ENCODE measurements at places on chromosomes 3 and 15.
A peak's percentile ranks its signal among the peaks of the same experiment; 100 is the strongest.

DNA sequence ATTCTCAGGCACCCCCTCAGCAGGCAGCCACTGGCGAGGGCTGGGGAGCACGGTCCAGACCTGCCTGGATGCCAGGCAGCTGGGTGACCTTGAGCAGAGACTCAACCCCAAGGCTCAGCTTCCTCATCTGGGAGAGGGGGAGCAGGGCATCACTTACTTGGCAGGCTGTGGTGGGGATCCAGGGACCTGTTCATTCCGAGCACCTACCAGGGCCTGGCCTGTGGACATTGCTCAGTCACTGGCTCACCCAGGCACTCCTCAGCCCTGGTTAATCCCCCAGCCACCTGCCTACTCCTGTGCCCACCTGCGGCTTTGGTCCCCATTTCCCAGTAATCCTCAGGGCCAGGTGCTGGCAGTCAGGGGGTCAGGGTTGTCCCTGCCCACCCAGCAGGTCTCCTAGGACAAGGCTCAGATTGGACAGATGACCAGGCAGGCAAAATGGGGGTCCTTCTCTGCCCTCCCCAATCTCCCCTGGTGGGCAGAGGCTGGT lies 9.3 kb upstream of the RPL29 start:
- no peak for DNase-seq

- no peak for DNase-seq
Observed at GRCh38 chr3:113270068-113270467, 58.7 kb downstream of the BOC start.

GRCh38 chr15:88636654-88637053 lies 2.2 kb upstream of the ISG20 start:
- DNase-seq, result no peak

- peak; percentile 14 for DNase-seq
Observed at GRCh38 chr15:59688423-59688781, 718 bp downstream of the BNIP2 start.

GRCh38 chr3:30691249-30691880 lies 85.0 kb downstream of the TGFBR2 start:
- DNase-seq, result no peak

DNA sequence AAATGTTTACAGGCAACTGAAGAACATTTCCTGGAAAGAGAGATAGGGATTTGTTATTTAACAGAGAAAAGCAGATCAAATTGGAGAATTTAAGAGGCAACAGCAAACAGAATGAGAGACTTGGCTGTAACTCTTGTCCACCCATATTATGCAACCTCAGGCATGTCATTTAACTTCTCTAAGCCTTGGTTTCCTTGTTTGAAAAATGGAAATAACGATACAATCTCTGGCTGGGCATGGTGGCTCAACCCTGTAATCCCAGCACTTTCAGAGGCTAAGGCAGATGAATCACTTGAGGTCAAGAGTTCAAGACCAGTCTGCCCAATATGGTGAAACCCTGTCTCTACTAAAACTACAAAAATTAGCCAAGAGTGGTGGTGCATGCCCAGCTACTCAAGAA lies 23.7 kb downstream of the ARRDC4 start:
- DNase-seq, result no peak

GRCh38 chr3:8767667-8768363 lies 1.6 kb downstream of the OXTR start:
- DNase-seq, result peak; percentile 87

GRCh38 chr3:186680869-186681268 lies 15.1 kb downstream of the HRG start:
- DNase-seq, result no peak

DNA sequence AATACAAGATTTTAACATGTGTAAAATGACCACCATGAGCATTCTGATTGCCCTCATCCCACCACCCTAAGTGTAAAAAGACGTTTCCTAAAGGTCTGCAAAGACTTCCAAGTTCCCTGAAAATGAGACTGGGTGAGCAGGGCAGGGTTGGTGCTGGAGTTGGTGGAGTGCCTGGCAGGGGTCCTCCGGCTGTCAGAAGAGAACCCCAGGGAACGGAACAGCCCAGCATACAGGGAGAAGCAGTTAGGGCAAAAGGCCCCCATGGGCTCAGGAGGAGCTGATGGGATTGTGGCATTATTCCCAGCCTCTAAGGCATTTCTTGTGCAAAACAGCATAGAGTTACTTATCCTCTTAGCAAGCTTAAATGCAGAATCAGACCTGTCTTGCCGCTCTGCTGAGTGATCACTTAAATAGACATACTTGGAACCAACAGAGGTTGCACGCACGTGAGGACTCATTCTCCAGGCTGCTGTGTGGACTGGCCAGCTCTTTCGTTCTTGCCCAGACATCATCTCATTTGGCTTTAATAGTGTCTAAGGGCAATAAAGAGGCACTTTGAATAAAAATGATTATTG lies 36.0 kb downstream of the XYLB start:
- no peak for DNase-seq

- DNase-seq, result no peak
Observed at GRCh38 chr15:100570735-100571313, 31.2 kb downstream of the LINS1 start.

GRCh38 chr3:150255413-150255812 lies 152.7 kb upstream of the TSC22D2 start:
- no peak for DNase-seq

GRCh38 chr15:66287461-66288057 lies 5.8 kb upstream of the DIS3L start:
- DNase-seq, result peak; percentile 36

DNA sequence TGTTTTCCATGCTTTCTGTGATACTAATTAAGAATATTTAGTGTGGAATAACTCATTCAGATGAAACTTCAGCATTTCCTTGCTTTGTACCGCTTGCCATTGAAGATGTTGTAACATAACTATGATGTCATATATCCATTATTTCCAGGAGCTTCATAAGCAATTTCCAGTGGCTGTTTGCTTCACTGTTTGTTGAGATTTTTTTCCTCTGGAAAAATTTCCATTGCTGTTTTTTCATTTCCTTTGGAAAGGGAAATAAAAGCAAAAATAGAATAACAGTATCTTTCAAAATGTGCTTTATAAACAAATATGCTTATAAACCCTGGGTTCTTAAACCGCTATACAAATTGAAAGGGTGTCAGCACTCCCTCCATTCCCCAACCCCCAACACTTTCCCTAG lies 319.6 kb upstream of the SEMA6D start:
- no peak for DNase-seq

DNA sequence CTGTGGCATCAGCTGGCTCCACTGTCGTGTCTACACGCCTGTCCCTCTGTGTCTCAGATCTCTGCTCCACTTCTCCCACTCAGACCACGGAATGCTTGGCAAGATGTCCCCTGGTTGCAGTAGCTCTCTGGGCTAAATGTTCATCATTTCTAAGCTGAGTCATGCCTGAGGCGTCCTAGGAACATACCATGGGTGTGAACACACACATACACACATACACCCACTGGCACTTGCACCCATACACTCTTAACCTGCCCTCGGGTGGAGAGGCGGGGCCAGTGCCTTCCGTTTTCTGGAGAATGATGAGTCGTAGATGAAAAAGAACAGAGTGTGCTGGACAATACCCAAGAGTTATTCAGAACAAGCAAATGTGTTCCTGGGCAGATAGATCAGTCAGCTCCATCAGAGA lies 72.4 kb downstream of the SENP2 start:
- DNase-seq, result no peak

DNA sequence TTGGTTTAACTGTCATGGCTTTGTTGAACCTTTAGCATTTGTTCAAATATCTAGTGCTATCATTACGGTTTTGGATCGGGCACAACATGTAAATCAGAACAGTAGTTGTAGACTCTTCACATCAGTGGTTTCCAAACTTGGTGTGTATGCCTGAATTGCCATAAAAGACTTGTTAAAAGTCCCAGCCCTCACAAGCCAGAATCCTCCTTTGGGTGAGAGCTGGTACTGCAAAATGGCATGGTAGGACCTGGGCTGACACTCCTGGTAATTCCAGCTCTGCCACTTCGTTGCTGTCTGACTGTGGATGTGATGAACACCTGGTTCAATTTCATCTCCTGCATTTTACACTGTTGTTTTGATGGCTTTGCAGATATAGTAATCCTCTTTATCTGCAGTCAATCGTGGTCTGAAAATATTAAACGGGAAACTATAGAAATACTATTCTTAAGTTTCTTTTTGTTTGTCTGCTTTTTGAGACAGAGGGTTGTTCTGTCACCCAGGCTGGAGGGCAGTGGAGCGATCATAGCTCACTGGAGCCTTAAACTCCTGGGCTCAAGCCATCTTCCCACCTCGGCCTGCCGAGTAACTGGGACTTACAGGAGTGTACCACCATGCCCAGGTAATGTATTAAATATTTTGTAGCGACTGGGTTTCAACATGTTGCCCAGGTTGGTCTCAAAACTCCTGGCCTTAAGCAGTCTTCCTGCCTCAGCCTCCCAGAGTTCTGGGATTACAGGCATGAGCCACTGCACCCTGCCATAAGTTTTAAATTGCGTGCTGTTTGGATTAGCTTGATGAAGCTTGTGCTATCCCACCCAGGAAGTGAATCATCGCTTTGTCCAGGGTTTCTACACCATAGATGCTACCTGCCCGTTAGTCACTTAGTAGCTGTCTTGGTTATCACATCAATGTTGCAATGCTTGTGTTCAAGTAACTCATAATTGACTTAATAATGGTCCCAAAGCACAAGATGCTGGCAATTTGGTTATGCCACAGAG lies 61.6 kb downstream of the RAB7A start:
- DNase-seq, result no peak

GRCh38 chr3:124730129-124730940 lies at the start of gene UMPS:
UMPS (plus strand) TSS chr3:124730452; CDS start chr3:124730472, 20 bp downstream.
- peak; percentile 89 for DNase-seq

- DNase-seq, result no peak
Observed at GRCh38 chr3:185757176-185757575, 67.7 kb downstream of the IGF2BP2 start.

- no peak for DNase-seq
Observed at GRCh38 chr3:100225883-100226282, 34.9 kb upstream of the TBC1D23 start.

DNA sequence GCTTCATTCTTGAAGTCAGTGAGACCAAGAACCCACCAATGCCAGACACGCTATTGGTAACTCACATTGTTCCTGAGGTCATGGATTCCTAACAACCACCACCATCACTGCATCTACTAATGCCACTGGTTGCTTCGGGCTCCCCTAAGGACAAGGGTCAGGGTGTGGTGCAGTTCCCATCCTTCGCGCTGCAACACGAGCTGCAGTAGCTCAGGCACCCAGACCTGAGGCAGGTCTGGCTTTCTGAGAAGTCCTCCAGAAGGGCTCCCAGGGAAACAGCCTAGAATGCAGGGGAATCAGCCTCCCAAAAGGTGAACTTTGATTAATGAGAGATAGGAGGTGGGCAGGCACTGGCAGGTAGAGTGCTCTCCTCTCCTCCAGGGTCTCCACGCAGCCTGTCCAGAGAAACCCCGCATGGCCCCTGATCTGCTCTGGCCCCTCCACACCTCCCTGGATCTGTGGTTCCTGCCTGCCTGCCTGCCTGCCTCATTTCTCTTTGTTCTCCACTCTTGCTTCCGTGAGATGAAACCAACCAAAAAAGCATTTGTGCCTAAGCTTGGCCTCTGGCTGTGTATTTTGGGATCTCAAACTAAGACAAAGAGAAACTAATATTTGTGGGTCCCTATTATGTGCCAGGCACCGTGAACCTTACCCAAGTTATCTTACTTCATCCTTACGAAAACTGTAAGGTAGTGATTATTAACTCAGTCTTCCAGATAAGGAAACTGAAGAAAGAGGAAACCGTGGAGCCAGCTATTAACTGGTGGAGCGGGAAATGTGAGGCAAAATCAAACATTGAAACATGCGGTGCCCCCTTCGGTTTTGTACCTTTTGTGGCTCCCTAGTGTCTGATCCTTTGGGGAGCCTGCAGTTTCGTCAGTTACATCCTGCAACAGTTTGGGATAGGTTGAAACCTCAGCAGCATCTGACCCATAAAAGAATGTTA lies 43.9 kb upstream of the USP3 start:
- no peak for DNase-seq

GRCh38 chr3:105083945-105084344 lies 282.8 kb upstream of the ALCAM start:
- DNase-seq, result no peak

DNA sequence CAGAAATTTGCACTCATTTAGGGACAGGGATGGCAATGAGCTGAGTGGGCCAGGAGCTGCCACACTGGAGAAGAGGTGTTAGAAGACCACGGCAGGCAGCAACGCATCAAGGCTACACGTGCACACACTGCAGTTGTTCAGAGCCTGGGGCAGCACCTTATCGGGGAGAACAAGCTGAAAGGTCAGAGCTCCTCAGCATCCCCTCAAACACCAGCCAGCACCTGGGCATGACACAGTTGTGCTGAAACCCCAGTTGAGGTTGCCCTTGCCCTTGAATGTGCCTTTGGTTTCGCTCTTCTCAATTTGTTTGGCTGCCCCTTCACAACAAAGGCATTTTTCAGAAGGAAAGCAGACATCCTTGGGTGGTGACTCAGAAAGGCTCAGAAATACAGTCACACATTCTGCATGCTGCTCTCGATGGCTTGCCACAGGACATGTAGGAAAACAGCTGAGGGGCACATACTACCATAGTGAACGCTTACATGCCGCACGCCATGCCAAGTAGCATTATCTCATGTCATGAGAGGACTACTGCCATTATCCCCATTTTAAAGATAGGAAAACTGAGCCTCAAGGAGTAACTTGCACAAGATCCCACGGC lies 57.6 kb downstream of the ST8SIA2 start:
- no peak for DNase-seq

DNA sequence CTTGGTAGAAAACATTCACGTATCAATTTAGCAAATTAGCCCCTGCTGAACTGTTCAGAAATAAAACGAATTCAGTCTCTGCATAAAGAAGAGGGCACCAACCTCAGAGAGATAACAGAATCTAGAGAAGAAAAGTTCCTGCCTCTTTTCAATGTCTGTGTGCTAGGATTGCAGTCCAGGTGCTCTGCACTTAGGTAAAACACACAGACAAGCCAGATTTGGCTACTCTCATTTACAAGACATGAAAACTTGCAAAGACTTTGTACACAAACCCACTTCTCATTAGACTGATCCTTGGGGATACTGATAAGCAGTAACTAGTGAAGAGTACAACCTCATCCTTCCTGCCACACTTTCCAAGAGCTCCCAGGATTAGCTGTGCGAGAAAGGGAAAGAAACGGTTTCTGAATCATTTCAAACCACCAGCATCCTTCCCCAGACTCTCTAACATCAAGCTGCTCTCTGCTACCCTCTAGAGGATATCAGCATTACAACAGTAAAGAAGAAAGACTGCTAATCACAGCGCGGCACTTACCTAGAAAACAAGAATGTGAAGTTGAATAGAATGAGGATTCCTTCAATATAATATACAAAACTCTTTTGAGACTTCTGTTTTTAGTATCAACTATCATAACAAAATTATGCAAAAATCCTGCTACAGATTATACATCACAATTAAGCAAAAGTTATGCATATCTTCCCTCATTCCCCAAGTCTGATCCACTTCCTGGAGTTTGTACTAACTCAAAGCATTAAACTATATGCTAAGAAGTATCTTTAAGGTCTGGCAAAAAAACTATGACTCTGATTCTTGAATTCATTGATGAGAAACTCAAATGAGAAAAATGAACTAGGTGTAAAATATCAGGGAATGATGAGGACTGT lies 306.4 kb downstream of the MAGI1 start:
- DNase-seq, result peak; percentile 60

GRCh38 chr3:187016639-187017345 lies 86.5 kb downstream of the ST6GAL1 start:
- peak; percentile 36 for DNase-seq

- no peak for DNase-seq
Observed at GRCh38 chr3:100105501-100105900, 8.8 kb downstream of the FILIP1L start.

- no peak for DNase-seq
Observed at GRCh38 chr3:109356442-109357155, 19.3 kb upstream of the DPPA4 start.

- no peak for DNase-seq
Observed at GRCh38 chr3:86890741-86891396, 100.1 kb downstream of the VGLL3 start.
